ENCODE measurements at places on chromosomes 6 and 20.

DNA sequence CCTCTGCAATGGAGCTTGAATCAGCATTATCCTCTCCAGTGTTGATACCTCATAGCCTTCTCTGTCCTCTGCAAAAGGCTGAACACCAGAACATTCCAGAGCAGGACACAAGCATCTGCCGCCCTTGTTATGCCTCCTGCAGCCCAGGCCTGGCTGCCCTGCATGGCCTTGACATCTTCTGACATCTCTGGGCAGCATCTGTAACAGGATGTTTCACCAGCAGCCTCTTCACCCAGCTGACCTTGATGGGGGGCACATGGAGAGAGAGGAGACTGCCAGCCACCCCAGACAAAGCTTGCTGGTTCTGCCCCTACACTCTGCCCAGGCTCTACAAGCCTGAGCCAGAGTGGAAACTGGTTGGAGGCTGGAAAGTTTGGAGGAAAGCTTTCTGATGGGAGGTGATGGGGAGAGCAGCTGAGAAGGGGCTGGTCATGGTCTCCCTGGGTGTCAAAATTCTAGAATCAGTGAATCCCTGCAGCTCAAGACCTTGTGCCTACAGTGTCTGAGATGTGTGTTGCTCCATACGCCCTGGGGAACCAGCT is 145.1 kb downstream of the MRPL14 start:
- peak; percentile 9 for DNase-seq

- no peak for DNase-seq
Observed at GRCh38 chr6:48835421-48835958, 627.6 kb downstream of the MMUT start.

GRCh38 chr6:41747256-41748101 is at the start of gene PGC:
Gene PGC, minus strand, starts transcription at chr6:41747397. Its CDS starts 63 bp downstream, at chr6:41747334.
- DNase-seq = no peak

DNA sequence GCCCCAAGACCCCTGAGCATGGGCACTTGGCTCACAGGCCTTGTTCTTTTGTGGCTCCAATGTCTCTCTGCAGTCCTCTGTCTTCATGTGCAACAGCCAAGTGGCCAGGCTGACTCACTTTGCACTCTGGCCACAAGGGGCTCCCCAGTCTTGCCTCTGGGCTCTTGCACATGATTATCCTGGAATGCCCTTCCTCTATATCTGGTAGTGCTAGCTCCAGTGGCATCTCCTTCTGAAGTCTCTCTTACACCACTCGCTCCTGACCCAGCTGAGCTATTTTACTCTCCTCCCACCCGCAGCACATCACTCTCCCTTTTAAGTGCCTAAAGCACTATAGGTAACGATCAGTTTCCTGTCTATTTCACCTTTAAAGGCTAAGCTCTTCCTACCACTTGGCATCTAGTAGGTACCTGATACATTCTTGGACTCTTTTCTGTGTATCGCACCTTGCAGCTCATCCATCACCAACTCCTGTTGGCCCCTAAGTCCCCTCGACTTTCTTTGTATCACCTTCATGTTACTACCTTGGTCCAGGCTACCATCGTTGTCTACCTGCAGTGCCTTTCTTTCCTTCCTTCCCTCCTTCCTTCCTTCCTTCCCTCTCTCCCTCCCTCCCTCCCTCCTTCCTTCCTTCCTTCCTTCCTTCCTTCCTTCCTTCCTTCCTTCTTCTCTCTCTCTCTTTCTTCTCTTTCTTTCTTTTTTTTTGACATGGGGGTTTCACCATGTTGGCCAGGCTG is 211.9 kb upstream of the RNF24 start:
- DNase-seq = no peak

GRCh38 chr6:13302751-13303667 is 25.3 kb downstream of the TBC1D7 start:
- peak; percentile 20 for DNase-seq

DNA sequence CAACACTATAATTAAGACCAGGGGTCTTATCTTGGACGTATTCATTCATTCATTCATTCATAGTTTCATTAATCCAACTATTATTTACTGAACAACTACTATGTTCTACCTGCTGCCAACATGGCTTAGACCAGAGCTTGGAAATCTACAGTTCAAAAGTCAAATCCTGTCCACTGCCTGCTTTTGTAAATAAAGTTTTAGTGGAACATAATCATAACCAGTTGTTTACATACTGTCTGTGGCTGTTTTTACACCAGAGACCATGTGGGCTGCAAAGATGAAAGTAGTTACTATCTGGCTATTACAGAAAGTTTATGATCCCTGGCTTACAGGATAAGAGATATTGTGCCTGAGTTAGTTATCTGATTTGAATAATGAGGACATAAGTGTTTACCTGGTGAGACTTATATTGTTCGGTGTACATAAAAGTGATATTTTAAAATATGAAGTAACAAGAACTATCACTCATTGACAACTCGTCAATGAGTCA is 567.7 kb downstream of the TFAP2B start:
- DNase-seq = no peak

DNA sequence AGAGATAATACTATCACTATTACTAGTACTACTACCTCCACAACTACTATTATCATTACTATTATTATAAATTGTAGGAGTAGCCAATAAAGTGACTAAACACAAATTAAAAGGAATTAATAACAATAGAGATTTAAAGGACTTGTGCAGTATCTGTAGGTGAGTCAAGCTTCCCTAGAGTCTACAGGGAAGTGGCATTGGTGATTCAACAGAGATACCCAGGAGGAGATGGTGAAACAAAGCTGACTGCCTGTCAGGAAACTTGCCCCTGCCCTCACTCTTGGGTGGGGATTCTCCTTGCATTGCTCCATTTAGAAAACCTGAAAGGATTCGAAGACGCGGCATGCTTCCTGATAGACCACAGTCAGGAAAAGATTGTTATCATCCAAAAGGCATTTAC is 23.3 kb upstream of the BCLAF1 start:
- DNase-seq = no peak

- DNase-seq = no peak
Observed at GRCh38 chr20:58194175-58194791, 34.2 kb downstream of the ANKRD60 start.

DNA sequence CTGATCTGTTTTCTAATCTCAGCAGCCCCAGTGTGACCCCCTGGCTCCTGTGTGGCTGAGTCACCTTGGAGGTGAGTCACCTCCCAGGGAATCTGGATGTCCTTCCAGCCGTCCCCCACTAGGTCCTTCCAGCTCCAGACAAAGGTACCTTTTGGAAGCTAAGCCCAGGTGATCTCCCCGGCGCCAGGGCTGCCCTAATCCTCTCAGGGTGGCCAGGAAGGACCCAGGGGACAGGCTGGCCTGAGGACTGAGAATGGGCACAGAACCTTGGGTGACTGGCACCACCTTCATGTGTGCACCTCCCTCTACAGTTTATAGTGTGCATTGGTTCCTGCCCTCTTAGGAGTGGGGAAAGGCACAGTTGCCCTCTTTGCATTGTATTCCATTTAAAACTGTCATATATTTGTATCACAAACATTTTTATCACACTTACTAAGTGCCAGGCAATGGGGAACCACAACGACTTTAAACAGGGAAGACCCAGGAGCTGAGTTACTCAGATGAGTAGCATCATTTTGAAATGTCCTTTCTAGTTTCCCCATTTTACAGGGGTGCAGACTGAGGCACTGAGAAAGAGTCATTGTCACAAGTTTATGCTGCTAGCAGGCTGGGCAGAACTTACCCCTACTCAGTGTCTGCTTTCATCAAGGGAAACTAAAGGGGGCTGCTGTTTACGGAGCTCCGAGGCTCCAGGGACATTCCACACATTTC is 2.6 kb upstream of the BPIFB4 start:
- no peak for DNase-seq

GRCh38 chr6:15317934-15318902 is 72.3 kb downstream of the JARID2 start:
- no peak for DNase-seq

DNA sequence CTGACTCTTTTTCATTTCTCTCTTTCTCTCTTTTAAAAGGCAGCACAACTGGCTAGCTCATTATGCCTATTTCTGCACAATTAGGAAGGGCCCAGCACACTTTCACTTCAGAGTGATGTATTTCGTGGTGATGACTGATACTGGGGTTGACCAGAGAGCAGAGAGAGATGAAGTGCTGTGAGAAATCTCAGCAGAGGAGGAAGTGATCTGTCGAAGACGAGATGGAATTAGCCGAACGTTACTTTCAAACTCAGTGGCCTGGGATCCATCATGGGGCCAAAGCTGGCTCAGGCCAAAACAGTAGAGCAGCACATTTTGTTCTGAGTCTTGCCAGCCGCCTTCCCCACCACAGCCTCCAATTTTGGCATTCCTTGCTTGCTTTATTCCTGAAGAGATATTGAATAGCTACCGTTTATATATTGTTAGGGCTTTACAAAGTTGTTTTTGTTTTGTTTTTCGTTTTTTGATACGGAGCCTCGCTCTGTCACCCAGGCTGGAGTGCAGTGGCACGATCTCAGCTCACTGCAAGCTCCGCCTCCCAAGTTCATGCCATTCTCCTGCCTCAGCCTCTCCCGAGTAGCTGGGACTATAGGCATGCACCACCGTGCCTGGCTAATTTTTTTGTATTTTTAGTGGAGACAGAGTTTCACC is 213.2 kb upstream of the ECI2 start:
- DNase-seq = no peak
